ENCODE measurements at places on chromosomes 7 and 10.

- DNase-seq: no peak
These were observed 98.4 kb downstream of the CHRM2 start for GRCh38 chr7:136966825-136967224.

- DNase-seq: no peak
These were observed 2.0 kb downstream of the PIP4K2A start for GRCh38 chr10:22712211-22712955.

DNA sequence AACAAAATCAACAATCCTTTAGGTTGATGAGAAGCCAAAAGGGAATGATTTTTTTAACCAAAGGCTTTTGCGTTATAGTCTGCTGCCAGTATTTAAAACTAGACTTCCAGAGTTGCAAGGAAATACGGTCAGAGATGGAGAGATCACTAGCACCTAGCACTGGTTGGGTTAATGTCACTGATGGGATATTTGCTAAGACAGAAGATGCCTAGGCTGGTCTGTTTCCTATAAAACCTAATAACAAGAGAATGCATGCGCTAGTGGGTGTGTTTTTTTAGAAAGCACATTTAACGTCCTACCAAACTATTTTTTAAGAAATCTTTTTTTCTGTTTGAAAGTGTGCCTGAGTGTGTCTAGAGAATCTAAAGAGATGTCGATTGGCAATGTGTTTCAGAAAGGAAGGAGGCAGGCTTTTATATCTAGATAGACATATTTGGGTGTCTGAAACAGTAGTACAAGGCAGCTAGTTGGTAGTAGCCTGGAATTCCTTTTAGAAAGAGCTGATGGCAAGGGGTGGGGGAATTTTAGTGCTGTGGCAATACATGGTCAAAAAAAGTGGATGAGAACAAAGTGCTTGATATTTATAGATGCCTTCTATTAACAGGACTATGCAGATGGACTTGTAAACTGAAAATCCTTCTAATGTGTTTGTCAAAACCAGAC lies 863 bp downstream of the CALD1 start:
- no peak for DNase-seq

GRCh38 chr10:65235266-65235665 lies 1690.6 kb upstream of the LRRTM3 start:
- no peak for DNase-seq

- DNase-seq: no peak
These were observed 1.1 kb upstream of the DLG5 start for GRCh38 chr10:77927402-77928246.

GRCh38 chr10:106573106-106573505 lies 591.4 kb downstream of the SORCS1 start:
- no peak for DNase-seq

GRCh38 chr10:113131613-113132261 lies 181.7 kb downstream of the TCF7L2 start:
- no peak for DNase-seq

DNA sequence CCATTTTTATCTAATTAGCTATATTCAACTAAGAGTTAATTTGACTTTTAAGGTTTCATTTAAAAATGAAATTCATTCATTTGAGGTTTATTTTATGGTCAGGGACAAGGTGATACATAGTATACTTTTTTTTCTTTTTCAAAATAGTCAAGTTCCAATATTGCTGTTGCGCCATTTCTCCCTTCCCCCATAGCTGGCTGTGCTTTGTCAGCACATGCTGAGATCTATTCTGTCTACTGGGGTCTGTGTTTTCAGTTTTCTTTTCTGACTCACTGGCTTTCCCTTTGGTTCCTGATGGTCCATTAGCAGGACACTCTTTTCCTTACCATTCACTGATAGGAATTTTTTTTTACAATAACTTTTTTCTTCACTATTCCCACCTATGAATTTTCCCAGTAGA lies 336.4 kb upstream of the TMEM229A start:
- DNase-seq: no peak

DNA sequence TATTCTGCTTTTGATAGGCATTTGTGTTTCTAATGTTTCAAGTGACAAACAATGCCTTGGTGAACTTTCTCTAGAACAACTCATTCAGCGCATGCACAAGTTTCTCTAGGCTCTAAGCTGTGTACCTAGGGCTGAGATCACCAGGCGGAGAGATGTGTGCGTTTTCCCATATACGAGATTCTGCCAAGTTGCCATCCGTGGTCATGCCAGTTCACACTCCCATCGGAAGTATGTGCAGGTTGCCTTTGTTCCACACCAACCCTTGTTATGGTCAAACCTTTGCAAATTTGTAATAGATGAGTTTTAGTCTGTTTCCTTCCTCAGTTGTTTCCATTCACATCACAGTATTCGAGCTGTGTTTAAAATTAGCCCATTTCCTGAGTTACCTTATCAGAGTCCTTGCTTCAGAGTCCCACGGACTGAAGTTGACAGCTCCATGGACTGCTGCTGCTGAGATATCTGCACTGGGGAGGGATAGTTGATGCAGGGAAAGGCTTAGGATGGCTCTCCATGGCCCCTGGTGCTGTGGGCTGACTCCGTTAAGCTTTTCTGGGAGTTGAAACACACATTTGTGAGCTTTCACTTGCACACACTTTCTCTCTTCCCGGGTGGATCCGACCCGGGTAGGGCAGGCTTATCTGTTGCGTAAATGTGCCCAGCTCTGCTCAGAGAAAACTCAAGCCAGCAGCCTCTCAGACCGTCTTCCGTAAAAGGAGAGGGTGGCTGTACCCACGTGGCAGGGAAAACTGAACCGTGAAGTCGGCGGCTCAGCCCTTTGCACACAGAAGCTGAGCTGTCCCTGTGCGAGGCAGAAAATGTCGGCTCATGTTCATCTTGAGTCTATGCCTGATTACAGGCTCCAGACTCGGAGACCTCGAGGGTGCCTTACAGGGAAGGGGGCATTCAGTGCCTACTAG lies 49.4 kb downstream of the HK1 start:
- DNase-seq: peak; percentile 44

DNA sequence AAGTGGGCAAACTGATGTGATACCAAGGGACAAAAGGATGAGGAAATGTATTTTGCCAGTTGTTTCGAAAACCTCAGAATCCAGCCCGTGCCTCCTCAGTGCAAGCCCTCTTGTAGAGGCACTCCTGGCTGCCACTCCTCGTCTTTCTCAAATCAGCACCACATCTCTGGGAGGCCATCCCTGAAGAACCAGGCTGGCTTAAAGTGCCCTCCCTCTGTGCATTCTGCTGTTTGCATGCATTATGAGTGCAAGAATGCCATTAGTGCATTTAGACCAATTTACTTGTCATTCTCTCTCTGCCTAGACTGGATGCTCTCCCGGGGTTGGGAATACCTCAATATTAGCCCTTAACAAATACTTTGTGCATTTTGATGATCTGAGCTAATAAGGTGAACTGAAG lies 19.9 kb upstream of the FAM180A start:
- DNase-seq: no peak

DNA sequence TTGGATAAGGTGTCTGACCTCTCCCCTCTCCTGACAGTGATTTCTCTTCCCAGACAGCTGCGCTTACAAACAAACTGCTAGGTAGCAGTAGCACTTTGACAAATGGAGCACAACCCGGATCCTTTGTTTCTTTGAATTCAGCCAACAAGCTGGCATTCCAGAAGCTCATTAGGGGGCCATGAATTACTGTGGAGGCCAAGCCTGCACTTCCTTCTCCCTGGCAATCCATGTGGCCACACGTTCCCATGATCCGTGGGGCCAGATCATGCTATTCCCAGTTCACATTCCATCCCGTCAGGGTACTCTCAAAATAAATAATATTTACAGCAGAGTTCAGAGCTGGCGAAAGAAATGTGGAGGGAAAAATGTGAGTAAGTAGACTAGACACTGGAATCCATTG lies 172.4 kb downstream of the PRPF18 start:
- DNase-seq: no peak

GRCh38 chr10:116281775-116282174 lies 8.8 kb upstream of the GFRA1 start:
- no peak for DNase-seq

- no peak for DNase-seq
These were observed 1.6 kb downstream of the TAC1 start for GRCh38 chr7:97733276-97734161.

GRCh38 chr7:17548014-17548653 lies 249.7 kb downstream of the AHR start:
- no peak for DNase-seq

GRCh38 chr7:93016681-93017381 lies 100.9 kb downstream of the SAMD9 start:
- no peak for DNase-seq

GRCh38 chr7:132290021-132290420 lies 286.2 kb downstream of the PLXNA4 start:
- no peak for DNase-seq

- no peak for DNase-seq
These were observed 39.3 kb downstream of the SEC23IP start for GRCh38 chr10:119931871-119932270.

GRCh38 chr10:30059209-30060107 lies at the start of gene JCAD:
Gene JCAD, minus strand, starts transcription at chr10:30059586. Its CDS starts 11,774 bp downstream, at chr10:30047812.
- peak; percentile 19 for DNase-seq

- DNase-seq: no peak
These were observed 12.0 kb upstream of the AZGP1 start for GRCh38 chr7:99987846-99988245.

- no peak for DNase-seq
These were observed 108.5 kb downstream of the PTPRN2 start for GRCh38 chr7:158479021-158479663.

- no peak for DNase-seq
These were observed 137.7 kb downstream of the ETV1 start for GRCh38 chr7:13851736-13852135.

DNA sequence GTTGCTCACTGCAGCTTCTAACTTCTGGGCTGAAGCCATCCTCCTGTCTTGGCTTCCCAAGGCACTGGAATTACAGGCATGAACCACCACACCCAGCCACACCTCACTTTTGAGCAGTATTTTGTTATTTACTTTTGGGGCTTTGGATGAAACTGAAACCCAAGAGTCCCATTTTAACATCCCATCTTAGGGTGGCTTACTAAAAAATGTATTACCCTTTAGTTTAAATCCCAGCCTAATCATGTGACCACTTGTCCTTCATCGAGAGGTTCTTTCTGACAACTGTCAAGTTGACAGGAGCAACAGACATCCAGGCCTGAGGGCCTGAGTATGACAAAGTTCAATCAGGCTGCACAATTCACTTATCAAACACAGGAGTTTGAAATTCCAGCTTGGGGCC lies 33.6 kb downstream of the C10orf67 start:
- DNase-seq: no peak

GRCh38 chr7:20906801-20907453 lies 120.2 kb upstream of the SP8 start:
- no peak for DNase-seq

DNA sequence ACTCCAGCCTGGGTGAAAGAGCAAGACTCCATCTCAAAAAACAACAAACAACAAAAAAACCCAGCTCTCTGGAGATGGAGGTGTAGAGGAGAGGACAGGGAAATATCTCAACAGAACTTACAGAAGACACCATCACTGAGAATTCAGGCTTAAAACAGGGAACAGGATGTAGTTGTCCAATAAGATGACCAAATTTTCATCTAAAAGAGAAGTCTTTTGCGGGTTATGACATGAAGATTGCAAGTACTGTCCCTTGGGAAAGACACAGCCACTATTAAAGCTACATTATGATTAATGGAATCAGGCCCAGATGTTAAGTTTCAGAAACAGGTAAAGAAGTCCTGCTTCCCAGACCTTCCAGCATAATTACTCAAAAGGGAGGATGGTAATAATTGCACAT lies 235.2 kb upstream of the NRP1 start:
- DNase-seq: no peak

DNA sequence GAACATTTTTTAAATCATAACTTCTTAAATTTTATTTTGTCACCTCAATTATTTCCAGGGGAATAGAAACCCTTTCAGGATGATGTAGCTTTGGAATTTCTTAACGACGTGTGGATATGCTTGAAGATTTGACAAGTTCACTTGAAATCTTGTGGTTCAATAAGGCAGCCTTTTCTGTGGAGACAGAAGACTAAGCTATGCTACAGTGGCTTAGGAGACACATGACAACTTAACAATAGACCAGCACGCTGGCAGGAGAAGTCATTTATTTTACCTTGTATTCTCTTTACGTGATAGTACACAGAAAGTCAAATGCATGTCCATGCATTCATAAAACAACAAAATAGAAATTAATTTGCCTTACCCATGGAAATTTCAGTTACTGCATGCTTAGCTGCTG lies 181.6 kb downstream of the GRM3 start:
- DNase-seq: no peak

DNA sequence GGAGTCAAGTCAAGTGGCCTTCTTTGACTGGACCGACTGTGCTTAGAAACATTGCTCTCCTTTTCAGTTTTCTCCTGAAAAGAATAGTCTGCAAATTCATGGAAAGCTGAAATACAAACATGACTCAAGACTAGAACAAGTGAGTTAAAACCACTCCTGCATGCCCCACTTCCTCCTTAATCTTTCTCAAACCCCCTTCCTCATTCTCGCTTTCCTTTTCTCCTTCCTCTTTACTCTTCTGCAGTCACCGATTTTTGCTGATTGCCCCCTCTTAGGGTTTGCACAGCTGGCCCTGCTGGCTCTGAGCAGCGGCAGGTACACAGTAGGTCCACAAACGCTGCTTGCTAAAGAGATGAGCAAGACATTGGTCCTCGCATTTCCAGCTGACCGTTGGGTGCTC lies 34.8 kb upstream of the MKI67 start:
- DNase-seq: no peak

DNA sequence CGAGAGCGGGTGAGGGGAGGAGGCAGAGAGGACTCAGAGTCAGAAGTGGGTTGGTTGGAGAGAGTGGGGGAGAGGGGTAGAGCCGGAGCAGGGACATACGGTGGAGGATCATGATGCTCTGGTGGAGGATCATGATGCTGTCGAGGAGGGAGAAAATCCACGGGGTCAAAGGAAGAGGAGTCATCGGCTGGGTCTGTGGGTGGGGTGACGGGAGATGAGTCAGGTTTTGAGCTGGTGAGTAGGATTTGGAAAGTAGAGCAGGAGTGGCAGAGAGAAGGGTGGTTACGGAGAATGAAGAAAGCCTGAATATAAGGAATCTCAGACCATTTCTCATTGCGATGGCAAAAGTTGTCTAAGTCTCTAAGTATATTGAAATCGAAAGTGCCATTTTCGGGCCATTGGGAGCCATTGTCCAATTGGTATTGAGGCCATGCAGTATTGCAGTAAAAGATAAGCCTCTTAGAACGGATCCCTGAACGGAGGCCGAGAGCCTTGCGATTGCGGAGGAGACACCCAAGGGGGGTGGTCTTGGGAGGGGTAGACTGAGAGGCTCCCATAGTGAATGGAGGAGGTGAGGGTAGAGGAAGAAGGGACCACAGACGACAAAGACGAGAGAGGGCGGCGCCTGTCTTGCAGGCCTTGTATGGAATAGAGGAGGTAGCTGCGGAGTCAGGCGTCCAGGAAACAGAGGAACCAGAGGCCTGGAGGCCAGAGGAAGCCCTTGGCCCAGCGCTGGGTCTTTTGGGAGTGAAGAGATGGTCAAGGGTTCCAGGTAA lies 23.8 kb downstream of the SCIN start:
- DNase-seq: no peak

- DNase-seq: no peak
These were observed 91.7 kb upstream of the MEOX2 start for GRCh38 chr7:15778191-15778590.

DNA sequence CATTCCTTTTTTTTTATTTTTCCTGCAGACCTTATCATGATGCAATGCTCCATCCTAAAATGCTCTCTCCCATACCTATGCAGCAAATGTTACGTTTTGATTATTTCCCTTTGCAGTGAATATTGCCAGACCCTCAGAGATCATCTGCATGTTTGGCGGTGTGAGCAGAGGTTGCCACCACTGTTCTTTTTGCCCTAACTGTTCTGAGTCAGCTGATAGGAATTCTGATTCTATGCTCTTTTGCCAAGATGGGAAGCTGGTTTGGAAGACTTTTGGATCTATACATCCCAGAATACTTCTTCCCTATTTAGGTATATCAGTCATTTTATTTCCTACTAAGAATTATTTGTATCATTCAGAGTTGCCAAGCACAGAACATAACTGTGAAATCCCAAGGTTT lies 130.5 kb downstream of the KLF6 start:
- DNase-seq: no peak
